ENCODE measurements at places on chromosomes 4 and X.

DNA sequence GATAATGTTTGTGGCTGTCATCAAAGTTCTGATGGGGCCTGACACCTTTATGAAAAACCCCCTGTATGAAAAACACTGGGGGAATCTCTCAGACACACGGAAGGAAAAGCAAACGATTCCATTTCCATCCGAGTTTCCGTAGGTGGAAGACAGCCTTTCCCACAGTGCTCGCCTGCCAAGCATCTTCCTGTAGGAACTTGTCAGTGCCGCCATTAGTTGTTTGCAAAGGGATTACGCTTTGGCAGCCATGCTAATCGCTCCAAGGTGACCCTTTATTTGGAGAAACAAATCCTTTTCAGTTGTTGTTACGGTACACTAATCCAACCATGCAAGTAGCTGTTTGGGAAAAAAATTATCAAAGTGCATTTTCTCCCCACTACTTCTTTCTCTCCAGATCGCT lies 44.4 kb upstream of the STOX2 start:
- DNase-seq: no peak

- no peak for DNase-seq
Measured at GRCh38 chrX:107894038-107894437, 68.4 kb downstream of the MID2 start.

DNA sequence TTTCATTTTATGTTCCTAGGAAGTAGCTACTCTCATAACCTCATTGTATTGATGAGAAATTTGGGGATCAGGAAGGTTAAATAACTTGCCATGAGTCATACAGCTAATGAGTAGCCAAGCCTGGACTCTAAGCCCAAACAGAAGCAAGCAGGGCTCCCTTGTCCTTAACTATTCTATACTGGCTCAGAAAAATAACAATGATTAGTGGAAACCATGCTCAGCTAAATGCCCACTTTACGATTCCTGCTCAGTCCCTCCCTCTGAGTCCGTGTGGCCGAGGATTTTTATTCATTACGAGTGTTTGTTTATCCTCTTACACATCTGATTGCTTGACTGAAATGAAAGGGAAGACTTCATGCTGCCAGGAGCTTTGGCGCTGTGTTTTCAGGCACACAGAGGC lies 100.9 kb downstream of the SLC34A2 start:
- DNase-seq: no peak

DNA sequence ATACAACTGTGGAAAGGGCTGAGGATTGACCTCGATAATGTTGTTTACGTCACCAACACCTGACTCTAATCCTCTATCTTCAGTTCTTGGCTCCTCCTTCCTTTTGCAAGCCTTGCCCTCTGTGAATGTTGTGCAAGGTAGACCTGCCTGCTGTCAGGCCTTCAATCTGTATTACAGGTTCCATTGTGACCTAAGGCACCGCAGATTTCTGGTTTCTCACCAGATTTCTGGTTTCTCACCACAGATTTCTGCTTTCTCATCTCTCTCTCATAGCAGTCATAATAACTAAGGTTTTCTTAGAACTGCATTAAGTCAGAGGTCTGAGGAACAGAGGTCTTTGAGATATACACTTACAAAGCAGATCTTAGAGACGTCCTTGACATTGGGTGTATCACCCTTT lies 51.5 kb upstream of the ETNPPL start:
- DNase-seq: no peak

GRCh38 chrX:57595381-57595811 lies 3.6 kb downstream of the ZXDB start:
- no peak for DNase-seq

DNA sequence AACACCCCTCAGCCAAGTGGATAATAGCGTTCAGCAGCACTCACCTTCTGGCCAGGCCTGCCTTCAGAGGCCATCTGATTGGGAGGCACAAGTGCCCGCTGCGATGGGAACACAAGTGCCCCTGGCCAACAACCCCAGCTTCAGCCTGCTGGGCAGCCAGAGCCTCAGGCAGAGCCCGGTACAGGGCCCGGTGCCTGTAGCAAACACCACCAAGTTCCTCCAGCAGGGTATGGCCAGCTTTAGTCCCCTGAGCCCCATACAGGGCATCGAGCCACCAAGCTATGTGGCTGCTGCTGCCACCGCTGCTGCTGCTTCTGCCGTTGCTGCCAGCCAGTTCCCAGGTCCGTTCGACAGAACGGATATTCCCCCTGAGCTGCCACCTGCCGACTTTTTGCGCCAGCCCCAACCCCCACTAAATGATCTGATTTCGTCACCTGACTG lies 55.9 kb upstream of the MTM1 start:
- DNase-seq: no peak

DNA sequence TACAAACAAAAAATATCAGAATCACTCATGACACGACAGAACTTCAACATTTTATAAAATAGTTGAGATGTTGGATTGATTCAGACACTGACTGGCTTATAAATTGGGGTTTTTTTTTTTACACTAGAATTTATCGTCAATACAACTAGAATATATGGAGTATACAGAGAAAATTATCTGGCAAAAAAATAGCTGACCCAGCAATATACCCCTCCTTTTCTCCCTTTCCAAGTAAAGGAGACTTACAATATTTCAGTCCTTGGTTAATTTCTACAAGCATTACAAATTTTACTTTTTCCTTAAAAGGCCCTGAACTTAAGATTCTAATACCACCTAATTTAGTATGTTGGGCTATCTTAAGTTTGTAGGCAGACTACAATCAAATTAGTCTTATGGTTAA lies 76.3 kb downstream of the LCORL start:
- DNase-seq: no peak

DNA sequence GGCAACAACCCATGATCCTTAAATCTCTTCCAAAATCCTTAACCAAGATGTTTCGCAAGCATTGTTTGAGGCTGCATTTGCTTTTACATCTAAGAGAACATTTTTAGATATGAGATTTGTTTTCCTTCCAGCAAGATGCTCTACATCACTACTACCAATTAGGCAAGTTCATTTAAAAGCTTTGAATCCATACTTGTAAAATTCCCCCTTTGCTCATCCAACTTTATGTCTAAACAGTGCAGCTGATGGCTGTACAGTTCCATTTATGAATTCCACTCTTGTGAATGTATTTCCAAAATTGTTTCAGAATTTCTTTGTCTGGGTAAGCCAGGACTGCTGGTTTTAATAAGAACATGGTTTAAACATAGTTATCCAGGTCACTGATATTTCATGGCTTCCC lies 31.5 kb downstream of the RAI2 start:
- DNase-seq: no peak

- DNase-seq: no peak
Measured at GRCh38 chr4:173398779-173399415, at the start of gene SCRG1. Gene SCRG1 (minus strand): TSS chr4:173399116. CDS start chr4:173391414, 7,702 bp downstream.

GRCh38 chr4:44713125-44713524 lies 13.2 kb downstream of the GNPDA2 start:
- no peak for DNase-seq

DNA sequence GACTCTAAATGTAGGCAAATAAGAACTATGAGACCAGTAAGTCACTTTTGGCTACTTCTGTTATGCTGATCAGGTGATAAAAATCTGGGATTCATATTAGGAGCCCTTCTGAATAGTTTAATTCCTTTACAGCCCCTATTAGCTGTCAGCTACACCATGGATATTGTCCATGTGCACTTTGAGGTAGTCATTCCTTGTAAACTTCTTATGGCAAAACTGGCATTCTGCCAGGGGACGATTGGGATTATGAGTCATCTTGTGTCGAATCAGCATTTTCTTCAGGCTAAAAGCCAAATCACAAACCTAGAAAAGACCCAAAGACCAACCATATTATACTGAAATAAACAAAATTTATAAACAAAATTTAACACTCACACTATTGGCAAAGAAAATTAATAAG lies 227.6 kb downstream of the PRDM5 start:
- no peak for DNase-seq

GRCh38 chrX:153939573-153939972 lies 4.7 kb upstream of the NAA10 start:
- no peak for DNase-seq

DNA sequence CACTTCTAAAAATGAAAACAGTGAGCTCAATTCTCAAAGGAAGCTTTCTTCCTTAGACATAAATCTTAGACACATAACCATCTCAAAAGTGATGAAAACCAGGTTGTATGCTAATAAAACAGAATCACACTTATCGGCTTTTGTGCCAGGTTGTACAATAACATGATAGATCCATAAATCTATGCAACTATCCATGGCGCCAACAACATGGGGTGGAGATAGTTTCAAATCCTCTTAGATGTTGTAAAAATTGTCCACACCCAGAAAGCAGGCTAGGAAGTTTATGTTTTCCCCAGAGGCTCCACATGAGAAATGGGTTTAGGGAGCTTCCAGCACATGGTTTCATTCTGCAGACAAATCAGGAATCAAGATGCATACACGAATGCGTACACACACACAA lies 165.3 kb upstream of the MAP3K15 start:
- DNase-seq: no peak

GRCh38 chrX:123171781-123172180 lies 12.3 kb upstream of the GRIA3 start:
- DNase-seq: no peak

DNA sequence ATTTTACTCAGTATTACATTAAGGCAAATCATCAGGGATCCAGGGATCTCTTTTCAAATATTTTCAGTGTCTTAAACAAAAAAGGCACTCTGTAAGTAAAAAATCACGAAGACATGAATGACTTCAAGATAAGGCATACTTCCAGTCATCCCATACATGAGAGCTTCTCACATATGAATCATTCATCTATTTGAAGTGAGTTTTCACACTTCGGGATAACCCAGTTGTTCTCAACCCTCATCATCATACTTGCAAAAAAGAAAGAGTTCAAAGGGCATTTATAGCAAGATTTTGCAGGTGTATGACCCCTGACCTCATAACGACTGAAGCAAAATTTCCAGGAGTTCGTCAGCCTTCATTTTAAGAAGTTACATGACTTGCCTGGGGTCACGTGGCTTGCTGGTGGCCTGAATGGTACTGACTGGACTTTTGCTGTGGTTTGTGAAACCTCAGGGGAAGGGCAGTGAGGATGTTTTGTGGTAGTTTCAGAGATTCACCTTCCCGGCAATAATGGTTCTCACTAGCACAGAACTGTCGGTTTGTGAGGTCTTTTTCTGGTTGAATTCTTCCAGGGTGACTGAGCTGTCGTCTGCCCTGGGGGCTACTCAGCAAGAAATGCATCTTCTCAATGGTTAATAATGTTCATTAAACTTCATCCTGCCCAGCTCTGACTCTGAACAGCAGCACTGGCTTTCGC lies 115.8 kb upstream of the SHISA3 start:
- no peak for DNase-seq

- DNase-seq: no peak
Measured at GRCh38 chr4:25930731-25931354, 16.8 kb downstream of the SMIM20 start.

DNA sequence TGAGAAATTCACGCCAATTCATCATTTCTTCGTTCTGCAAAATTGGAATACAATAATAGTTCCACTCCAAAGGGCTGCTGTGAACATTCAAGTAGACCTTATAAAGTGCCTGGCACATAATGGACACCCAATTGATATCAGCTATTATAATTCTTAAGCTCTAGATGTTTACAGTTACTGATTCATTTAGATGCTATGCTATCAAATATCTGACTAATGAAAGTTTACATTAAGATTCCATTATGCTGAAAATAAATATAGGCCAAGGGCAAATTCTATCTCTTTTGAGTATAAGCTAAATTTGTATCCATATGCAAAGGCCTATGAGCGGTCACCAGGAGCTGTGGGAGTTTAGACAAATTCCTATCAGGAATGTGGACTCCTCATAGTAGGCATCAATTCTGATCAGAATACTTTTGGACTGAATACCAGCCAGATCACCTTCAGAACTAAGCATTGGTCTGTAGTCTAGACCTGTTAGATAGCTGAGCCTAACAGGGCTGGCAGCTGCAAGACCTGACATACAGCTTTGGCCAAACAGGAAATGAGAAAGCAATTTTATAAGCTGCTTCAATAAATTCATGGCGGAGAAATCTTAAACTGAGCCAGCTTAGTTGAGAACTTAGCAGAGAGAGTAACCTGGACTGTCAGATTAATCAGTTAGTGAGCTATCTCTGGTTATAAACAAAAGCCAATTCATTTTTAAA lies 384.3 kb upstream of the ACTRT1 start:
- DNase-seq: no peak

DNA sequence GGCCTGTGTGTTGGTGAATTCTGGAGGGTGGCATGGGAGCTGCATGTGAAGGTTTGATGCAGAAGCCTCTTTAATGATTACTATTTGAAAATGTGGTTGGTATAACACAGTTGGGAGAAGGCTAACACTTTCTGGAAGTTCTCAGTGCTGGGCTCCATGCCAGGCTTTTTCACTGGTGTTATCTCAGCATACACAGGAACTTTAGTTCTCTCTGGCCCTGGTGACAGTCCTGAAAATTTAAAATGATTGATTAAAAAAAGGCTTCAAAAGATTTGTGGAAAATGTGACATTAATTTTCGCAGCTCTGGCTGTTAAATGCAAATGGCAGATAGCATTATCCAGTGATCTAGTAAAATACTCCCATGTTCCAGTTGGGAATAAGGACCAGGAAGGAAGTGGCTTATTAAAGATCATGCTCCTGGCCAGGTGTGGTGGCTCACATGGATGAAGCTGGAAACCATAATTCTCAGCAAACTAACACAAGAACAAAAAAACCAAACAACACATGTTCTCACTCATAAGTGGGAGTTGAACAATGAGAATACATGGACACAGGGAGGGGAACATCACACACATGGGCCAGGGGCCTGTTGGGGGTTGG lies 36.6 kb downstream of the DIPK2B start:
- peak; percentile 18 for DNase-seq

GRCh38 chr4:144557404-144557803 lies 88.6 kb upstream of the HHIP start:
- no peak for DNase-seq

- DNase-seq: no peak
Measured at GRCh38 chrX:135973025-135973547, 702 bp downstream of the MMGT1 start.

- DNase-seq: no peak
Measured at GRCh38 chr4:111213531-111213930, 590.7 kb upstream of the PITX2 start.

DNA sequence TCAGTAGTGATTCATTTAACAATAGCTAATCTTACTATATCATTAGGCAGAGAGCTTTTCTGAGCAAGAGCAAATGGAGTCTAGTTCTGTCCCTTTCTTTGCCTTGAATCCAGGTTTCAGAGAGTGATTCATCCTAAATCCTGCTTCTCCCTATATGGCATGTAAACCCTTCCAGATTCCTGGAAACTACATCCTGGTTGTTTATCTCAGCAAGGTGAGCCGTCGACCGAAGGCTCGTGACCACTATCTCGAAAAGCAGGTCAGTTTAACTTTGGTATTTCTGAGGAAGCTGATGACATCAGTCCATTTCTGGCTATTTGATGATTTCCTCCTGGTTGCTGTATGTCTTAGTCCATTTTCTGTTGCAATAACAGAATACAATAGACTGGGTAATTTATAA lies 40.7 kb upstream of the ERVMER34-1 start:
- no peak for DNase-seq
